ENCODE measurements at places on chromosomes 2 and 18. TPM values are rescaled to one million over a fixed set of nuclear protein-coding genes. Genes with fewer than 3 reads are reported as not detected.

The GKN1 gene
- total RNA-seq: not detected

The DCC gene
- not detected for total RNA-seq

The IGFBP2 gene
- 404 TPM for total RNA-seq

The CAVIN2 gene
- 8.6 TPM for total RNA-seq

The EMX1 gene
- total RNA-seq: 0.20 TPM

The DLGAP1 gene
- 0.48 TPM for total RNA-seq

The LYG2 gene
- total RNA-seq: not detected

The MAPK4 gene
- 0.25 TPM for total RNA-seq

The PARD6G gene
- 2.3 TPM for total RNA-seq

The RNF125 gene
- 9.0 TPM for total RNA-seq

The TUBB8B gene
- not detected for total RNA-seq

The ANKRD62 gene
- total RNA-seq: not detected

GRCh38 chr2:38991899-38992298 is 102.2 kb downstream of the ARHGEF33 start:
- no peak for DNase-seq

GRCh38 chr2:84925336-84925723 is 19.9 kb downstream of the TMSB10 start:
- no peak for DNase-seq

- DNase-seq: no peak
Observed at GRCh38 chr2:132462236-132462635, 45.6 kb downstream of the GPR39 start.

DNA sequence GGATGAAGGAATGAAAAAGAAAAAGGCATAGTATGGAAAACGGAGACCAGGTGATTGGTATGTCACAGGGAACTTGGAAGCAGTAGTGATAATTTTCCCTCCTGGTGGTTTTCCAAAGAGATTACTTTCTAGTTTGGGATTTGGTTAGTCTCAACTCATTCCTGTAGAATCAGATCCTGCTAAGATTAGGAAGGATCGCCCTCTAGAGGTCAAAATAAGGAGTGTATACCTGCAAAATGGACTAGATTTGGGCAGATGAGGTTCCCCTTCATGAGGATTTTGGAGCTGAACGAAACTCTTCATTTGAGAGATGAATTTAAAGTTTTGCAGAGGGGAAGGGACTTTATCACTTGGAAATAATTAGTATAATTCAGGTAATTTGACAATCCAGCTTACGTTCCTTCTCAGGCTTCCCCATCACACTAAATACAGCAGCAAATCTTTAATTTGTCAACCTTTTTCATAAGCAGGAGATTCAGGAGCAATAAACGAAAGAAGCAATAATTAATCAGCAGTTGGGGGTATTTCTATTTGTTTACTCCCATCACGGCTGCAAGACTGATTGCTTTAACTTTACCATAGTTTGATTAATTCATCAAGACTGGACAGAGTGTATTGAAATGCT is 65.2 kb downstream of the CCDC195 start:
- no peak for DNase-seq

GRCh38 chr2:96952976-96953610 is 33.3 kb downstream of the FAM178B start:
- DNase-seq: no peak

DNA sequence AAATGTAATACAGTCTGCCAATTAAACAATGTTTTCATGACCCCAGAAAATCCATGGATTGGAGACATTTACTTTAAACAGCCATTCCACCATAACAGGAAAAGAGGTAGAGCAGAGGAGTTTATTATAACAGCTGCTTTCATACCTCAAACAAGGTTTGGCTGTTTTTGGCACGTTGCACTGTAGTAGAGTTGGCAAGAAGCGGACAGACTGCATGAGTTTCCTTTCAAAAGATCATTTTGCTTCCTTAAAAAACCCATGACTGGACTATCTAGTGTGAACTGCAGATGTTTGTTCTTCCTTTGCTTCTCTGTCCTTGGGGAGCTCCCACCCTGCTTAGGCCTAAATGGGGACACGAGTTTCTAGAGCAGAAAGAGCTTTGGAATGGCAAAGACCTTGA is 108.5 kb upstream of the THOC1 start:
- DNase-seq: no peak

- no peak for DNase-seq
Observed at GRCh38 chr2:38174131-38174530, 98.2 kb upstream of the CYP1B1 start.

- no peak for DNase-seq
Observed at GRCh38 chr18:37985126-37985525, 419.5 kb upstream of the CELF4 start.

GRCh38 chr18:50630895-50631294 is 71.0 kb downstream of the MAPK4 start:
- no peak for DNase-seq

- DNase-seq: no peak
Observed at GRCh38 chr2:151670346-151670745, 63.9 kb downstream of the NEB start.

GRCh38 chr2:171095014-171095582 is 65.6 kb downstream of the TLK1 start:
- DNase-seq: no peak

DNA sequence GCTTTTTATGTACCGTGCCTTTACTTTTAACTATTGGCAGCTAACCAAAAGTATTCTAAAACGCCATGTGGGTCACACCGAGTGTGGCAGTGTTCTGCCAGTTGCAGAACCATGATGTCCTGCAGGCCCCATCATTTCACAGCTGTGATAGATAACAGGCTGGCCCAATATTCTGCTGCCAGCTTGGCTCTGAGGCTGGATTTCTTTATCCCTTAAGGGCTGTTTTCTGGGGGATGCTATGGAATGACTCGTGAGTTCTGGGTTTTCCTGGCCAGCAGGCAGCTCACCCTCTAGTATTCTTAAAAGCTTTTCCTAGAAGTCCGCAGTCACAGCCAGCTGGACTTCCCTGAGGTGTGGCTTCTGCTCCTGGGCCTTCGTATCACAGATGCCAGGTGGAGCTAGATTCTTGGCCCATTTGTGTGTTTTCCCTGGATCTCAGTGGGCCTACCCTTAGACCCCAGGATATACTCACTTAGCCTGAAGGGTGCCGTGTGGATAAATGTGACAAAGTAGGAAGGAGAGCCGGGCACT is 41.0 kb downstream of the FHOD3 start:
- no peak for DNase-seq

DNA sequence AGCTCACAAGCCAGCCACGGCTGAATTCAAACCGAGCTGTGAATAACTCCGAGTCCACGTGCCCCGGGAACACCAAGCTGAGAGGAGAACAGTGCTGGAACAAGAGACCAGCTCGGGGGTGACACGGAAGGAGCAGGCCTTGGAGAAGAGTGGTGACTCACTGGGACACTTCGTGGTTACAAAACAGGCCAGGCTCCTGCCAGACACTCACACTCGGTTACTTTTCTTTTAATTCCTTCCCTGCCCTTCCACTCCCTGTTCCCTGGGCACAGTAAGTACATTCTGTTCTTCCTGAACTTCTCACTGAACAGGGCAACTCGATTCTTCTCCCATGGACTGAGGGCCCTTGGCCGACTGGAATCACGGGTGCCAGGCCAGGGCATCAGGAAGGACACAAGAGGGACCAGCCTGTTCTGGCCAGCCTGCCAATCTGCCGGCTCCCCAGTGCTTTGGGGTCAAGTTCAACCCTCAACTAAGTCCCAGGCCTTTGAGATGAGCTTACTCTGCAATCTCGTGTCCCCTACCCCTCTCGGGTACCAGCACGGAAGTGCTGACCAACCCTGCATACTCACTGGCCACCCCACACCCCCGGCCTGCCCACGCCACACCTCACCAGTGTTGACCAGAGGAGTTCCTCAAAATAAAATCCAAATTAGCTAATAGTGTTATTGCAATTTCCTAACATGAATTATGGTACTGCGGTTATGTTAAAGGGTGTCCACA is 87.5 kb downstream of the TFCP2L1 start:
- DNase-seq: no peak

- no peak for DNase-seq
Observed at GRCh38 chr2:112765251-112765650, 842 bp upstream of the CKAP2L start.

GRCh38 chr18:62437235-62438017 is 85.4 kb upstream of the ZCCHC2 start:
- DNase-seq: peak; percentile 91

GRCh38 chr2:75607988-75608683 is 38.4 kb upstream of the MRPL19 start:
- no peak for DNase-seq

GRCh38 chr2:106584304-106584954 is 97.3 kb downstream of the CD8B2 start:
- DNase-seq: no peak

DNA sequence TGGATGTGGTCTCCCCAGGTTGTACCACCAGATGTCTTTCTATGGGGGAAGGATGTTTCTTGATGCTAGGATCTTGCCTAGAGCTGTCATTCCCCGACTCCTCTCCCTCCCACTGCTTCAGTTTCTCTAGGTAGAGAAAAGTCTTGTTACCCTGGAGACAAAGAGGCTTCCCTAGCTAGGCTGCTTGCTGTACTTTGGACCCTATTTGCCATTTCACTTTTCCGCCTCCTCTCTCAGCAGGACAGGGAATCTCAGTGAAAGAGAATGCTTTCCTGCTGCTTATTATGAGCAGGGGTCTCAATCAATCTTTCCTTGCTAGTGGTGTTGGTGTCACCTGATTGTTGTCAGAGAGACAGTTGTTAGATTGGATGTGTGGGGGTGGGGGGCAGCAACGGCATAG is 818.8 kb upstream of the GYPC start:
- no peak for DNase-seq

DNA sequence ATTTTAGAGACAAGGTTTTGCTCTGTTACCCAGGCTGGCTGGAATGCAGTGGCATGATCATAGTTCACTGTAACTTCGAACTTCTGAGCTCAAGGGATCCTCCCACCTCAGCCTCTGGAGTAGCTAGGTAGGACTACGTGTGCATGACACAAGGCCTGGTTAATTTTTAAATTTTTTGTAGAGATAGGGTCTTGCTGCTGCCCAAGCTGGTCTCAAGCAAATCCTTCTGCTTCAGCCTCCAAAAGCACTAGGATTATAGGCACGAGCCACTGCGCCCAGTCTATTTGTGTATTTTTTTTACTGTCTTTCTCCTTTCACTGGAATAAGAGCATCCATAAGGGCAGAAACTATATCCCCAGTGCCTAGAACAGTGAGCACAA is 89.3 kb downstream of the PLEKHM3 start:
- DNase-seq: peak; percentile 69

DNA sequence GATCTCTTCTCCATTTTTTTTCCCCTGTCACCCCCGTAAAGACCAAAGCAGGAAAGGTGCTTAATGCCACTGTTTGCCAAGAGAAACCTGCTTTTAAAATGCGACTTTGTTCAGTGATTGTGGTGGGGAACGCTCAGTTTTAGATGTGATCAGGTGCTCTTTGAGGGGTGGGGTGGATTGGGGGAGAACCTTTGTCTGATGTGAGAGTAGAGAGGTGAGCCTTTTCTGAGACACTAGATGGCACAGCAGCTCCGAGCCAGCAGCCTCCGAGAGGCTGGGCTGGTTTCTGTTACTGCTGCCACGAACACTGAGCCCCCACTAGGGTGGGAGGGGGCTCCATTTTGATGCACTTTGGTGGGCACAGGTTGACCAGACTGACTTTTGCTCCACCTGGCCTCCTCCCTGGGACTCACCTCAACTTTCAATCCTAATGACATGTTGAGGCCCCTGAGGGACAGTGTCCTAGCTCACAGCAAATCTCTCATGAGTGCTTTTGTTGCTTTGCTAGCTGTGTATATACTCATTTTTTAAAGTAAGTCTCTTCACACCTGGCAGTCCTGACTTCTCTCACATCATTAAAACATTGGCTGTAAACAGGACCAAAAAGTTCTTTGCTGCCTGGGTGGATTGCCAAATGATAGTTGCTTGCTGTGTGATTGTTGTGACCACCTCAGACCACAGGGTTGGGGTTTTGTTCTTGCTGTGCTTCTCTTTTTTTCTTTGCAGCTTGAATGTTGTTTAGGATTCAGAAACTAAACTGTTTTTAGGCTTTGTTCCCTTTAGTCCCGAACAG is 98.2 kb upstream of the MAP3K20 start:
- DNase-seq: no peak

All from left lobe of liver (tissue), 2 donors.